Erythroblast (primary cell): ENCODE measurements at places on chromosomes 1 and 21.

DNA sequence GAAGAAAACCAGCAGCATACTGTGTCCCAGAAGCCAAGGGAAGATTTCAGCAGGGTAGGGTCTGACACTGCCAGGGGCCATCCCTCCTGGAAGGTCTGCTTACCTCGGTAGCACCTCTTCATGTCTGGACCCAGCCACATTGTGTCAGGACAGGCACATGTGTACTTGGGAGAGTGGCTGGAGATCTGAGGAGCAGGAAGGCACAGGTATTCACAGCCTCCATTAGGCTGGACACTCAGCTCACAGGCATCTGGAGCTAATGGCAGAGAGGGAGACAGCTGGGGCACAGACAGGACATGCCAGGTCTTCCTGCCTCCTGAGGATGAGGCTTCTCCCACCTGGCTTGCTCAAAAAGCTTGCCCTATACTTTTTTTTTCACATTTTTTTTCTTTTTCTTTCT is 19.9 kb upstream of the MAGOH start:
- no peak for DNase-seq

DNA sequence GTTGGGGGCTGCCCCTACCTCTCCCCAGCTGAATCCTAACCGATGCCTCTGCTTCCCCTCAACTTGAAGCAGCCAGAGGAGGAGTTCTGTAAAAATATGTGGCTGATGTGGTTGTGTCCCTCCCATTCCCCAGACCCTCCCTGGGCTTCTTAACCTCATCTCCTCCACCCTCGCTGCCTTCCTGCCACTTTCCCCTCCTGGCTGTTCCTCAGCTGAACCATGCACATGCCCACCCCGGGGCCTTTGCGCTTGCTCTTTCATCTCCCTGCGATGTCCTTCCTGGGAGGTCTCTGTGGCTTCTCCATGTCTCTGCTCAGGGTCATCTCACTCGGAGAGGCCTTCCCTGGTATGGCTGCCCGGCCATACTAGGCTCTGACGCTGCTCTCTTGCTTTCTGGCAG is 8.9 kb downstream of the MIIP start:
- no peak for DNase-seq

DNA sequence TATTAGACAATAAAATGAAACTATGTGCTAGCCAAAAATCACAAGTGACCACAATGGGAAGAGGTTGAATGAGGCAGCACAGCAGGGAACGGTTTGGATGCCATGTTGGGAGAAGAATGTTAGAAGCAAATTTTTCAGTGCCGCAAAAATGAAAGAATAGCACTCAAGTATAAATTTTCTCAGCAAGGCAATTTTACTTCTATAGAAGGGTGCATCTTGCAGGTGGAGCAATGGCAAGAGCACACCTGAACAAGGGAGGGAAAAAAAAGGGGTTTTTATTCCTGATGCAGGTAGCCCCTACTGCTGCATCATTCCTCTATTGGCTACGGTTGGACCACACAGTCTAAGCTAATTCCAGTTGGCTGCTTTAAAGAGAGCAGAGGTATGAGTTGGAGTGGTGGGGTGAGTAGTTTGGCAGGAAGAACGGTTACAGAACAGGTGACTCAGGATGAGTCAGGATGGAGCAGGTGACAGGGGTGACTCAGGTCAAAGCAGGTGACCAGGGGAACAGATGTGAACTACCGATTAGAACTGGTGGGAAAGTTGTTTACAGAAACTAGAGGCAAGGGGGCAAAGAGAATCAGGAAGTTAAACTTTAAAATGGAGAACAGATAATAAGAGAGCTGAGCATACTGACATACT is 301.1 kb upstream of the NRIP1 start:
- DNase-seq: no peak

DNA sequence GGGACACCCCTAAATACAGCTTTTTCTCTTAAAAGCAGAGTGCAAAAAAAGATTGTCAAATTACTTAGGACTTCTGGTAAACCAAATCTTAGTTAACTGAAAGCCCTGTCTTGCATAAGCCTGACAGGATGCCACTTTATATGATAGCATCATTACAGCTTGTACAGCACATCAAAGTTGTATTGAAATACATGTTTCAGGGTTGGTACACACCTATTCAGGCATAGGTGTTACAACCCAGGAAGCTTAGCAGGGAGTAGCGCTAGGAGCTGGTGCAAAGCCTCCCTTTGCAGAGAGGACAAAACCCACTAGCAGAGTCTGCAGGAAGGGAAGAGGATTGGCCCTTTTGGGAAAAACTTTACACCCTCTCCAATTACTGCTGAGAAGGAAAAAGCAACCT is 258.9 kb upstream of the SGIP1 start:
- no peak for DNase-seq

- no peak for DNase-seq
These were observed 88.8 kb upstream of the ZBTB40 start for GRCh38 chr1:22362626-22363402.

GRCh38 chr1:50593515-50593914 is 170.3 kb upstream of the DMRTA2 start:
- no peak for DNase-seq

DNA sequence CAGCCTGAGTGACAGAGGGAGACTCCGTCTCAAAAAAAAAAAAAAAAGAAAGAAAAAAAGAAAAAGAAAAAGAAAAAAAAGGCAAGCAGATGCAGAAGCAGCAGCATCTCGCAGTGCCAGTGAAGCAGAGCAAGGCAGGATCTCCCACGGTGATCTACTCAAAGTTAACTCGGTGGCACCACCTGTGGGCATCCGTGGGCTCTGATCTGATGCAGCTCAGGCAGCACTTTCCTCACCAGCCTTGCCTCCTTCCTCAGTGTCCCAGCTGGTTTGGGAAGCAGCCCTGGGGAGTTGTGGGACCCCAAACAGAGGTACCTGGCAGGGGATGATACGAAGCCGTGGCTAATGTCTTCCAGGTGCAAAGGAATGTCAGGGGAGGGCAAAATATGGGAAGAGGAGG is 104.3 kb upstream of the KRTAP19-8 start:
- no peak for DNase-seq

DNA sequence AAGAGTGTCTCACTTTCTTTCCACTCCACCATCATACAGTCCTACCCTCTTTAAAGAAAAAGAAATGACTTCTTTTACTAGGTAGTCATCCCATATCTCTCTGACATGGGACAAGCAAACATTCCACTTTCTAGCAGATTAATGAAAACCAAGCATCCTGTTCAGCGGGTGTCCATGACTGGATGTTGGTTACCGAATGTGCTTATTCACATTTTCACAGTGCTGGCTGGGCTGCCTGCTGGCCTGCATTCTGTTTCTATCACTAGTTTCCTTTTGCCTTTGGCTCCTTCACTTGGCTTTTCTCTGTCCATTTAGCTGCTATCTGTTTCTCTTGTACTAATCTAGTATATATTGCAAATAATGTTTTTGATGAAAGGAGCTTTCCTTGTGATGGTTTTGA is 598.4 kb downstream of the RWDD3 start:
- DNase-seq: no peak

- DNase-seq: no peak
These were observed 71.0 kb downstream of the SSBP3 start for GRCh38 chr1:54335011-54335754.

GRCh38 chr1:180515857-180516388 is 13.5 kb upstream of the ACBD6 start:
- peak; percentile 89 for DNase-seq

- DNase-seq: no peak
These were observed 15.0 kb downstream of the OXCT2 start for GRCh38 chr1:39755965-39756659.

DNA sequence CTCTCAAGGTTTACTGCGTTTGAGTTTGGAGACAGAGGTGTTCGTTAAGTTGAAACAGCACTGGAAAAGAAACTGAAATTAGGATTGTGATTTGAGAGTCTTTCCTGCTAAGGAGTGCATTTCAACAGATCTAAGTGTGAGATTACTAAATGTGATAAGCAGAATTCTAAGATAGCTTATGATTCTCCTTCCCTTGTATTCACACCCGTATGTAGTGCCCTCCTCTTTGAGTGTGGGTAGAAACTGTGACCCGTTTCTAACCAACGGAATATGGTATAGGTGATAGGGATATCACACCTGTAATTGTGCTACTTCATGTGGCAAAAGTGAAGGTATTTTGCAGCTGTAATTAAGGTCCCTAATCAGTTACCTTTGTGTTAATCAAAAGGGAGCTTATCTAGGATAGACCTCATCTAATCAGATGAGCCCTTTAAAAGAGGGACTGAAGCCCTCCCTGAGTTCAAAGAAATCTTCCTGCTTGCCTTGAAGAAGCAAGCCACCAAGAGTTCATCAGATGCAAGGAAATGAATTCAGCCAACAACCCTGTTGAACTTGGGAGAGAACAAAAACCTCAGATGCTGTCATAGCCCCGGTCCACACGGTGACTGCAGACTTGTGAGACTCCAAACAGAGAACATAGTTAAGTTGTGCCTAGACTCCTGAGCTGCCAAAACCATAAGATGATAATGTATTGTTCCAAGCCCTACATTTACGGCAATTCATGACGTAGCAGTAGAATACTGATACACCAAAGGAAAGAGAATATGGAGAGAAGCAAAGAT is 12.6 kb upstream of the IL12RB2 start:
- DNase-seq: no peak

DNA sequence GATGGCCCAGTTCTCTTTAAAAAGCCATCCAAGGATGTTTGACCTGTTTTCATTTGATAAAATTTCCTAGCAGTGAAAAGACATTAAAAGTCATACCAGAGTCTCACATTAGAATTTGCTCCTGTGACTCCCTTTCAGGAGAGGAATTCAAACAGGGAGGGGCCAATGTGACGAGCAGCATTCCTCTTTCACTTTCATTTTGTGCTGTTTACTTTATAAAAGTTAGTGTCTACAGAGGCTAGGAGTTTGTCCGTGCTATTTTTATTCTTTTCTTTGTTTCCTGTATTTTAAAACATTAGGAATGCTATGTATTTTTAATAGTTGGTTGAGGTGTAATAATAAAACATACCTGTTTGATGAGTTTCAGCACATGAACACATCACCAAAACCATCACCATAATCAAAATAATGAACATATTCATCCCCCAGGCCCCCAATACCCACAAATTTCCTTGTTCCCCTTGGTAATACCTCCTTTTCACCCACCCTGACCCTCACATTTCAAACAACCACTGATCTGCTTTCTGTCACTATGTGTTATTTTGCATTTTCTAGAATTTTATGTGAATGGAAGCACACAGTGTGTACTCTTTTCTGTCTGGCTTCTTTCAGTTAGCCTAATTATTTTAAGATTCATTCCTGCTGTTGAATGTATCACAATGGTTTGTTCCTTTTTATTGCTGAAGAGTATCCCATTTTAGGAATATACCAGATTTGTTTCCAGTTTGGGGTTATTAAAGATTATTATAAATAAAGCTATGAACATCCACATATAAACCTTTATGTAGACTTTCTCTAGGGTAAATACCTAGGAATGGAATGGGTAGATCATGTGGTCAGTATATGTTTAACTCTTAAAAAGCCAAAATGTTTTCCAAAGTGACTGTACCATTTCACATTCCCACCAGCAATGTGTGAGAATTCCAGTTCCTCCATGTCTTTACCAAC is 129.5 kb downstream of the TENT5C start:
- peak; percentile 74 for DNase-seq

DNA sequence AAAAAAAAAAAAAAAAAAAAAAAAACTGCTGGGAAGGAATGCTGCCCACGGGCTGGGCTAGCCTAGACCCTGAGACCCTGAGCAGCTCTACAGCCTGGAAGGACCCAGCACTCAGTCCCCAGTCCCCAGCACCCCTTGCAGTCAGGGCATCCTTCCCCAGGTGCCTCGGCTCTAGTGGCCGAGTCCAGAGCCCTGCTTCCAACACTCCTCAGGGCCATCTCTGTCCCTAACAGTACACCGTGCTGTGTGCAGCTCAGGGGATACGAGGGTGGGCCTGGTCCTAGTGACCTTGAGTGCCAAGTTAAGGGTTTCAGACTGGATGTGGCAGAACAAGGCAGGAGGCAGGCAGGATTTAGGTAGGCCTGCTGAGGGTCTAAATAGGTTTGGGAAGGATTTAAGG is 50.2 kb upstream of the LRP8 start:
- DNase-seq: no peak

- DNase-seq: no peak
These were observed 75.1 kb downstream of the CAMTA1 start for GRCh38 chr1:6860401-6860800.

DNA sequence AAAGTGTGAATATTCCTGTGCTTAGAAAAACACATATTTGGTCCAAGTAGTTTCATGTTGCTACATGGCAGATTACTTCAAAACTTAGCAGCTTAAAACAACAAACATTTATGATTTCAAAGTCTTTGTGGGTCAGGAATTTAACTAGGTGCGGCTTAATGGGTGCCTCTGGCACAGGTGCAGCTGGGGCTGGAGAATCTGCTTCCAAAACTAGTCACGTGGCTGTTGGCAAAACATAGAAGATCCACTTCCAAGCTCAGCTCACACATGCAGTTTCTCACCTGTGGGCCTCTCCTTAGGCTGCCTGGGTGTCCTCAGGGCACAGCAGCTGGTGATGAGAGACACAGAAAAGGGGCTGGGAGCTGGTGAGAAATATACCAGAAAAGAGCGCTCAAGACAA is 263.4 kb downstream of the TTLL7 start:
- no peak for DNase-seq

DNA sequence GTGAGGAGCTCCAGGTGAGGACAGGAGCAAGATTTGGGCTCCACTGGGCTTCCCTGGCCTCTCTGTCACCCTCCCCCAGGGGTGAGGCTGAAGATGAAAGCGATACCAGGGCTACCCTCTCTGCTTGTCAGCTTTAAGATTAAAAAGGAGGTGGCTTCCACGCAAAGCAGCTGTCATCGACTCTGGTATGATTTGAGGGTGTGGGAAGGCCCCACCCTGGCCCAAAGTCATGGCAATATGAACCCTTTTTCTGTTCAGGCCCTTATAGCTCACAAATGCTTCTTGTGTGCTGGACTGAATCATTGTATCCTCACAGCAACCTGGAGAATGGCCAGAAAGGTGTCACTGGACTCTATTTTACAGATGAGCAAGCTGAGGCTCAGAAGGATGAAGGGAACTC is 41.6 kb downstream of the NUAK2 start:
- no peak for DNase-seq

GRCh38 chr1:227245613-227246320 is 72.5 kb downstream of the CDC42BPA start:
- DNase-seq: no peak

- DNase-seq: no peak
These were observed 66.5 kb downstream of the FCRL5 start for GRCh38 chr1:157485793-157486192.

DNA sequence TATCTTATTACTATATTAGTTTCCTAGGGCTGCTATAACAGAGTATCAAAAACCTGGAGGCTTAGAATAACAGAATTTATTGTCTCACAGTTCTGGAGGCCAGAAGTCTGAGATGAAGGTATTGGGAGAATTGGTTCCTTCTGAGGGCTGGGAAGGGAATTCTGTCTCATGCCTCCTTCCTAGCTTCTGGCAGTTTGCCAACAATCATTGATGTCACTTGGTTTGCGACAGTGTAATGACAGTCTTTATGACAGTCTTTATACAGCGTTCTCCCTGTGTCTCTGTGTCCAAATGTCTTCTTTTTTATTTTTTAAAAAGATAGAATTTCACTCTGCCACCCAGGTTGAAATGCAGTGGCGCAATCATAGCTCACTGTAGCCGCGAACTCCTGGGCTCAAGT is 15.8 kb upstream of the CENPF start:
- no peak for DNase-seq
